ENCODE measurements at places on chromosomes 2 and 18.

GRCh38 chr2:233147829-233148167, 87.7 kb downstream of the INPP5D start:
- DNase-seq, result no peak

DNA sequence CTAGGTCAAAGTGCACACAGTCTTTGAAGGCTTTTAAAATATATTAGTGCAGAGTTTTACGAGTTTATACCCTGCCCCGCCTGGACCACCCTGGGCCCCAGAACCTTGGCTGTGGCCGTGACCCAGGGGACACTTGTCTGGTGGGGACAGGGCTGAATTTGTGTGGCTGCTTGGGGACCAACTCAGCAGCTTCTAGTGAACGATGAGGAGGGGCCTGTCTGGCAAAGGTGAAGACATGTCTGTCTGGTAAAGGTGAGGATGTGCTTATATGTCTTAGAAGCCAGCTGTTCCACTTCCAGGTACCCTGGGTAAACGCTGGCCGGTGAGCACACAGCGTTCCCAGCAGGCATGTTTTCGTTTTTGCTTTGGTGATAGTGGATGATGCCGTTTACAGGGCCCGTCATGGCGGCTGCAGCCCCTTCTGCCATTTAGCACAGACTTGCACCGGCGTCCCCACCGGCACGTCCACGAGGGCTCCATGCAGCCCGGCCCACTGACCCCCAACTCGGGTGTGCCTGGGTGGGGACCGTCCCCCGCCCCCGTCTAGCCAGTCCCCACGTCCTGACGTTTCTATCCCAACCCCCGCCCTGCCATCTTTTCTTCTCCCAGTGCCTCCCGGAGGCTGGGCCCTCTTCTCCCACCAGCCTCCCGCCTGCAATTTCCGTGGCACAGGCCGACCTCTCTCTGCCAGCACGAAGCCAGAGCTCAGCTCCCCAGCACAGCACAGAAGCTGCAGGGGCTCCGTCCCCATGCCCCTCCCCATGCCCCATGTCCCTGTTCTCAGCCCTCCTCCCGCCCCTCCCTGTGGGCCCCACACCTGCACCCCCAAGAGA, 67.8 kb downstream of the SLC66A2 start:
- no peak for DNase-seq

- DNase-seq, result no peak
Observed at GRCh38 chr2:112256654-112257053, 1.8 kb upstream of the ZC3H8 start.

DNA sequence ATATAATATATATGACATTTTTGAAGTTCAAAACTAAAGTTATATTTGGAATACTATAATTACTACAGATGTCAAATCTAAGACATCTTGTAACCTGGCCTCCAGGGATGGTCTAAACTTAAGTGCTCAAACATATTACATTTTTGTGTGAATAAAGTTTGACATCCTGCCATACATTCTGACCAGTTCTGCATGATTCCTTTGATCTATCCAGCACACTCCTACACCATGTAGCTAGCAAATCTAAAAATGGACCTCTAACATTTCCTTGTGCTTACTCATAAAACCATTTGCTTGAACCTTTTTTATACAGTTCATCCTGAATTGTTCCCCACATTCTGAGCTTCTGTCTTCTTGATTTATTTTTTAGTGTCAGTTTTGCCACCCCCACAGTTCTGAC, 294.3 kb upstream of the ZNF804A start:
- no peak for DNase-seq

DNA sequence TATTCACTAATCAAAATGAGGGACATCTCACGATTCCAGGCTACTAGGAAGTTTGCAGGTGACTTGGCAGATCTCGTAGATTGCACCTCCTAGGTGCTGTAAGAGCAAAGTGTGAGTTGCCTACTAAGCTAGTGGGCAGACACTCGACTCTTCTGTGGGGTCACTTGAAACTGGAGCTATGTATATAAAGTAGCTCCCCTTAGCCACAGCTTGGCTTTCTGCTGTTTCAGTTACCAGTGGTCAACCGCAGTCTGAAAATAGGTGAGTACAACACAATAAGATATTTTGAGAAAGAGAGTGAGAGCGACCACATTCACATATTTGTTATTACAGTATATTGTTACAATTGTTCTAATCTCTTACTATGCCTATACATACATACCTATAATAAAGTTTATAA, 23.3 kb downstream of the CTAGE1 start:
- no peak for DNase-seq

GRCh38 chr18:34773378-34773777, 63.3 kb downstream of the DTNA start:
- DNase-seq, result no peak

- DNase-seq, result no peak
Observed at GRCh38 chr18:23981369-23981980, 33.1 kb upstream of the TTC39C start.

GRCh38 chr18:30280186-30280585, 762.4 kb downstream of the DSC3 start:
- no peak for DNase-seq

DNA sequence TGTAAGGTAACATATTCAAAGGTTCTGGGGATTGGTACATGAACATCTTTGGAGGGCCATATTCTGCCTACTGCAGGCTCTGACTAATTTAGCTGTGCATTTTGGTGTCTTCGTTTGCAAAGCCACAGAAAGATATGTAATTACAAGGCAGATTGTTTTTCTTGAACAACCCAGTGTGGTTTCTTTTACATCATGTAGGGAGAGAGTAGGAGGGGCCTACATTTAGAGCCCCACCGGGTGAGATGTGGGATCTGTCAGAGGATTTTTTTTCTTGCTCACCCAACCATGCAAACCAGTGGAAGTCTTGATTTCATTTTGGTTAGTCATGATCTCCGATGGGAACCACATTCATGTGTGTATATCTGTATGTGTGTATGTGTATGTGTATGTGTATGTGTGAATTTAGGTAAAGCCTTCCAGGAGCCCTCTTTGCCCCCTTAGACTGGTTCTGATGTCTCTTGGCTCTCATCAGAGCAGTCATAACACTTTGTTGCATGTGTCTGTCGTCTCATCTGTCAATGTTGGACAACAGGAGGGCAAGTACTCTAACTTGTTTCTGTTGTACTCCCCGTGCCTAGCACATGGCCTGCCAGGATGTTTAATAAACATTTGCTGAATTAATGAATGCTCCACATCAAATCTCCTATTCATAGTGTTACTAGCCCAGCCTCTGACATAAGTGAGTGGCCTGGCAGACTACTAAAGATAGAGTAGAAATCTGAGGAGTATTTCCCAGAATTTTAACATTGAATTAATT, 239.9 kb downstream of the MTX2 start:
- no peak for DNase-seq

- DNase-seq, result no peak
Observed at GRCh38 chr2:233477548-233478433, 88.8 kb downstream of the USP40 start.

GRCh38 chr2:29946505-29946904, 25.1 kb upstream of the ALK start:
- DNase-seq, result no peak
